ENCODE measurements at places on chromosomes 1 and 21.

- DNase-seq = no peak
- no peak overlapping the region for H3K4me3 ChIP-seq
- peaks cover 100% of the 10 kb centered on the region for H3K36me3 ChIP-seq
Measured at GRCh38 chr1:117942293-117942692, 12.8 kb downstream of the WDR3 start.

DNA sequence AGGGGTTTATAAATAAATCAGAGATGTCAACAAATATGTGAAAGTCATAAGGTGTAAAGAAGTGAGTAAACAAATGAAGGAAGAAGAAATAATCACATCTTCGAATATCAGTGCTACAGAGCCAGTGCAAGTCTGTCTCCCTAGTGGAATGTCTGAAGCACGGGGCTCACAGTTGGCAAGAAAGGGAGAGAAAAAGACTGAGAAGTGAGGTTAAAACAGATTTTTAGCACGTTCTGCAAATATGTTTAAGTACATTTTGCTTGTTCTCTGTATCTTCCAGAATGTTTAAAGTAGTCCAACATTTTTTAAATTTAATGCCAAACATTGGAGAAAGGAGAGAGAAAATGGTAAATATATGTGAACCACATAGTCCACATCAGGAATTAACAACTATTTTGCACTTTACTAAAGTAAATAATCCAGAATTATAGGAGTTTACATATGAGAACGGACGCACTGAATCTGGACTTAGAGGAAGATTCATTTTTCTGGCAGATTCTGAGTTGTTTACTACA, 682.4 kb downstream of the LTN1 start:
- no peaks in the 10 kb centered on the region for H3K27me3 ChIP-seq
- no peak overlapping the region for H3K4me3 ChIP-seq
- H3K27ac ChIP-seq = no peak overlapping the region
- no peaks in the 10 kb centered on the region for H3K4me1 ChIP-seq
- H3K36me3 ChIP-seq = no peaks in the 10 kb centered on the region

GRCh38 chr1:111161843-111162487, 21.9 kb downstream of the CEPT1 start:
- DNase-seq = no peak
- H3K4me1 ChIP-seq = no peaks in the 10 kb centered on the region
- H3K27ac ChIP-seq = no peak overlapping the region
- H3K27me3 ChIP-seq = no peaks in the 10 kb centered on the region

GRCh38 chr1:151763990-151764389, 694 bp upstream of the MRPL9 start:
- H3K36me3 ChIP-seq = peaks cover 3% of the 10 kb centered on the region
- no peaks in the 10 kb centered on the region for H3K27me3 ChIP-seq
- peak overlapping the region; percentile 95 for H3K27ac ChIP-seq
- no peak for DNase-seq
- H3K4me1 ChIP-seq = peaks cover 25% of the 10 kb centered on the region
- H3K4me3 ChIP-seq = peak overlapping the region; percentile 87

Data from esophagus squamous epithelium (tissue), 5 donors.